ENCODE measurements at places on chromosomes 7 and 10.

GRCh38 chr7:91655656-91656055 lies 224.8 kb downstream of the MTERF1 start:
- DNase-seq, result no peak

DNA sequence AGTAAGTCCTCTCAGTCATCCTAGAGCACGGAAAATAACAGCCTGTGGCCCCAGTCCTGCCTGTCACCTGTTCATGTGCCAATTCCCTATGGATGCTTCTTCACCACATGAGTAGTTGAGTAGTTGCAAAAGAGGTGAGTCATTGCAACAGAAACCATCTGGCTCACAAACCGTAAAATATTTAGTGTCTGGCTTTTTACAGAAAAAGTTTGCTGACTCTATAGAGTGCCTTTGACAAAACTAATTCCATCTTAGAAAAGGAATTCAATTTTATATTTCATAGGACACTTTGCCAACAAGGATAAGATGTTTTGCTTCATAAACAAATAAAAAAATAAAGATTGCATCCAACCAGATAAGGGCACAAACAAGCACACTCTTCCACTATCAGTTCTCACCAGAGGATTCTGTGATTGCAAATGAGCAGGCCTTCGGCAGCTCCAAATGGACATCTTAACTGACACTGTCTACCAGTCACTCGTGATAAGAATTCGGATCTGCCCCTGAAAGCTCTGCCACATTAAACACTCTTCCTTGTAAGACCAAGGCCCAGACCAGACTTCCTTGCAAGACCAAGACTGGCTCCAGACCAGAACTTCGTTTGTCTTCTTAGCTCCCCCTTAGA lies 242.7 kb upstream of the SEMA3C start:
- no peak for DNase-seq

DNA sequence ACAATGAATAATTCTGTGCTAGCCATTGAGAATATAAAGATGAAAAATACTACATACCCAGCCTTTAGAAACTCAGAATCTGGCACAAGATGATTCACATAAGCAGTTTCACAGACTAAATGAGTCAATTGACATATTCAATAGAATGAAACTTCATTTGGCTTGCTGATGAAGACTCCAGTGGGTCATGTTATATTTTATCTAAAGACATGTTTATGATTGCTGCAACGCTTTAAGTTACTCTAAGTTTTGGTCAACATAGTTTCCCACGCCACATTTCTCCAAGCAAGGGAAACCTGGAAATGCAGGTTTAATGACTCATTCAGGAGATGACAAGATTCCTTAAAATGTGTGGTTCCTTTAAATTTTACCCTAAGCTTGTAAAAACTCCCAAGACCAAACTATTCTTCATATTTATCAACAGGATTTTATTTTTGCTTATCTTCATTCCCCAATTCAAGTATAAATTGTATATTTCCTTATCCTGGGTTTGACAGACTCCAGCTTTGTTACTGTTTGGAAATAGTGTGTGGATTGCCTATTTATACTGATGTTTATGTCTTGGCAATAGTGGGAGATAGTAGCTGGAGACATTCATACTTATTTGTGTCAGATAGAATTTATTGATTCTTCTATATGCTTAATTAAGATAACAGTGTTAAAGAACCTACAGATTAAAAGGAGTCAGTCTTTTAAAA lies 6.6 kb downstream of the SEMA3A start:
- DNase-seq, result no peak

- DNase-seq, result no peak
These were observed 10.8 kb downstream of the GIMAP6 start for GRCh38 chr7:150621376-150621775.

DNA sequence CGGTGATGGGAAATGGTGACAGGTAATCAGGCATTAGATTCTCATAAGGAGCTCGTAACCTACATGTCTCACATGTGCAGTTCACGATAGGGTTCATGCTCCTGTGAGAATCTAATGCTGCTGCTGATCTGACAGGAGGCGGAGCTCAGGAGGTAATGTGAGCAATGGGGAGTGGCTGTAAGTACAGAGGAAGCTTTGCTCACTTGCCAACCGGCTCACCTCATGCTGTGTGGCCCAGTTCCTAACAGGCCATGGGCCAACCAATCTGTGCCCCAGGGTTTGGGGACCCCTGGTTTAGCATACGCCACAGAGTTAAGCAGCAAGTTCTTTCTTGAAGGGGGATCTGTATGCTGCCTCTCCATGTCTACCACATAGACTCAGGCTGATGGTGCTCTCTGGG lies 133.1 kb downstream of the IQUB start:
- no peak for DNase-seq

- no peak for DNase-seq
These were observed 71.9 kb downstream of the MRPL32 start for GRCh38 chr7:43004082-43004481.

- no peak for DNase-seq
These were observed 580.0 kb downstream of the XPNPEP1 start for GRCh38 chr10:109343293-109343692.

DNA sequence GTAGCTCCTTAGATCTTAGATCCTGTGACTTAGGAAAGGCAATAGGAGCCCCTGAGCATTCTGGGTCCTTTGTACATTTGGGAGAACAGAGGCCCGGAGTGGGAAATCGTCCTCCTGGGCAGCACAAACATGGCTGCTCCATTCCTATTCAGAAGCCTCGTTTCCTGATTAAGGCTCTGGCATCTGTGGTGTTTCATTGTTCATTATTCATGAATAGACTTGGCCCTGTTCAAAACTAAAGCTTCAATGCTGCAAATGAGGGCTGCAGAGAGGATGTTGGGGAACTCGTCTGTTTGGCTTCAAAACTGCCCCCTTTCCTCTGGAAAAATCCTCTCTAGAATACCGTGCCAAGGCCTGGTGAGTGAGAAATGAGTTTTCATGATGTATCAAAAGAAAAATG lies 3.4 kb upstream of the HTRA1 start:
- no peak for DNase-seq

DNA sequence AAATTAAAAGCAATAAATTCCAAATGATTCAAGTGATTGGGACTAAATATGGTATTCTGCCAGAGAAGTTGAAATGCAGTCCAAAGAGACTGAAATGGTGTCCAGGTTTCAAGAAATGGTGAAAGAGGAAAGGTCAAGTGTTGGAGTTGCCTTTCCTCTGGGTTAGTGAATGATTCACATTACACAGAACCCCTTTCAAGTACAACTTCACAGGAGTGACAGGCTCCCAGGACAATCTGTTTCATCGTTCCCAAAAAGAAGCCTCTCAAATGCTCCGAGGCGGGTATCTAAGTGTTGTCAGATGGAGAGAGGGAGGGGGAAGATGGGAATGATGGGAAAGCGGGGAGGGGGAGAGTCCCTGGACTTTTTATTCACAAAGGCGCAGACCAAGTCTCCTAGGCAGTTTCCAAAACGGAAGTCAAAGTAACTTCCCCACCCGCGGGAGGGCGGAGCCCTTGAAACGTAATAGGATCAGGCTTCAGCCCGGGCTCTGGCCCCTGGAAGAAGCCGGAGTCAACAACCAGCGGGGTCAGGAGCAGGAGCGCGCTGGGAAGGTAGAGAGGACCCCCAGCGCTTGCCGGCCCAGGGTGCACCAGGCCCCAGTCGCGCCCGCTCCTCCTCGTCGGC lies 754 bp downstream of the SLC25A13 start:
- peak; percentile 13 for DNase-seq

- no peak for DNase-seq
These were observed 49.3 kb upstream of the PARD3 start for GRCh38 chr10:34864149-34865067.

- DNase-seq, result no peak
These were observed 69.8 kb downstream of the MET start for GRCh38 chr7:116741625-116742316.

GRCh38 chr7:8115547-8116402 lies 146.2 kb downstream of the ICA1 start:
- no peak for DNase-seq

GRCh38 chr7:137903382-137904169 lies 56.8 kb upstream of the DGKI start:
- peak; percentile 75 for DNase-seq

GRCh38 chr10:128221807-128222206 lies 95.6 kb upstream of the MKI67 start:
- DNase-seq, result no peak

DNA sequence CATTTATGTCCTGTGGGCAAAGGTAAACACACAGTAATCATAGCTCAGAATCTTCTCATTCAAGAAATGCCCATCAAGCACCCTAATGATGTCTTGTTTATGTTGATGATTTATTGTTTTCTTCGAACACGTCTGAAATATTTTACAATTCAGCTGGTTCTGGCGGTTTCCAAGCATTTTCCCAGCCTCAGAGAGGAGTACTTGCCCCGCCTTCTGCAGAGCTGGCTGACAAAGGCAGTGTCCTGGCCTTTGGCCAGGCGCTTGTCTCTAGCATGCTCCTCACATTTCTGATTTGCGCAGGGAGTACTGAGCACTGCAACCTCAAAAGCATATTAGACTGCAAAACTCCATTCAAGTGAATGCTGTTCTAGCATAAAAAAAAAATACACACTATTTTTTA lies 314.2 kb upstream of the GNAI1 start:
- no peak for DNase-seq

DNA sequence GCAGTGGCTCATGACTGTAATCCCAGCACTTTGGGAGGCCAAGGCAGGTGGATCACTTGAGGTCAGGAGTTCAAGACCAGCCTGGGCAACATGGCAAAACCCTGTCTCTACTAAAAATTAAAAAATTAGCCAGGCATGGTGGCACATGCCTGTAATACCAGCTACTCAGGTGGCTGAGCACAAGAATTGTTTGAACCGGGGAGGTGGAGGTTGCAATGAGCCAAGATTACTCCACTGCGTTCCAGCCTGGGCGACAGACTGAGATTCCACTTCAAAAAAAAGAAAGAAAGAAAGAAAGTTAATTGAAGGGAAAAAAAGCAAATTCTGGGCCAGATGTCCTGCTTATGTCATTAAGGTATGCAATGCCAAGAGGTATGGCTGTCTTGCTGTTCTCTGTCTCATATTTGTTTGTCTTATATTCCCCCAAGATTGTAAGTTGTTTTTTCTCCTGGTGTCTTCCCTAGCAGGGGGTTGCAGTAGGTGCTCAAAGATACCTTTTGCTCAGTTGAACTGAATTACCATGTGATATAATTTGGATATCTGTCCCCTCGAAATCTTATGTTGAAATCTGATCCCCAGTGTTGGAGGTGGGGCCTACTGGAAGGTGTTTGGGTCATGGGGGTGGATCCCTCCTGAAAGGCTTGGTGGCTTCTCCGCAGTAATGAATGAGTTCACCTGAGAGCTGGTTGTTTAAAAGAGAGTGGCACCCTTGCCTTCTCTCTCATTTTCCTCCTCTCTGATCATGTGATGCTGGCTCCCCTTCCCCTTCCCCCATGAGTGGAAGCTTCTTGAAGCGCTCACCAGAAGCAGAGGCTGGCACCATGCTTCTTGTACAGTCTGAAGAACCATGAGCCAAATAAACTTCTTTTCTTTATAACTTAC lies 60.9 kb downstream of the MYOF start:
- no peak for DNase-seq

DNA sequence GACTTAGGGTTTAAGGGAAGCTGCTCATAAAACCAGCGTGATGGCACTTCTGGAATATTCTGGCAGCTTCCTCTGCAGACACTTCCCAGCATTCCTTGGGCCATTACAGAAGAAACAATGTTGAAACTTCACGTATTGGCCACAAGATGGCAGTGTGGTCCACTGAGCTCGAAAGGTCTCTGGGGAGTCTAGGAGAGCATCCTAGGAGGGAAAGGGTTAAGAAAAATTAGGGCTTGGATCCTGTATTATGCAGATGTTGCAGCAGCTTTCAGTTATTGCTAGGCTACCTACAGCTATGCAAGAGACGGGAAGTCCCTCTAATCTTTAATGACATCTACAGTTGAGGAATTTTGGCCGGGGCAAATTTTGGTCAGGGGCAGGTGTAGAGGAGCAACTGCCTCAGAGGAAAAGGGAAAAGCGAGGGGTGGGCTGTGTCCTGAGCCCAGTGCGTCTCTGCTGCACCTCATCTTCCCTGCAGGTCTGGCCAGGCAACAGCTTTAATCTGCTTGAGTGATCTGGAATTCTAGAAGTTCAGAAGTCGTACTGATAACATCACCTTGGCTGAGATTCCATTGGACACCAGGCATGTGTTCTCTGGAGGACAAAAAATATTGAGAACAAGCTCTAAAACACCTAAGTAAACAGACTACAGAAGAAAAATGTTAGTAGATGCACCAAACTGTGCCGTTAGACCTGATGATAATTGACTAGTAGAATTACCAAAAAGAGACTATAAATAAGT lies 220.8 kb upstream of the PRSS58 start:
- DNase-seq, result no peak

DNA sequence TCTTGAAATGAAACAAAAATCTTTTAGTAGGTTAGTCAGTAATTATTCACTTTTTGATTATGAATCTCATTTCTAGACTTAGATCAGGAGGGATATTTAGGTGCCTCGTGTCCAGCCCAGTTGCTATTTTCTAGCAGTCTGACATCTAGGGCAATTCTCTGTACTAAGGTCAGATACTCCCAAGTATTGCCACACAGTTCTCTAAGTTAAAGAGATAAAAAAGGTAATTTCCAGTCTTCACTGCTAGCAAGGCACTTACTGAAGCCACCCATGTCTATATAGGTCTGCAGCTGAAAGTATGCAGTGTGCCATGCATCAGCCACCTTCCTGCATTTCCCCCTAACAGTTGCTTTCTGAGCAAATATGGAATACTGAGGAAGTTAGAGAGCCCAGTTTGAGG lies 83.4 kb downstream of the PON1 start:
- no peak for DNase-seq

DNA sequence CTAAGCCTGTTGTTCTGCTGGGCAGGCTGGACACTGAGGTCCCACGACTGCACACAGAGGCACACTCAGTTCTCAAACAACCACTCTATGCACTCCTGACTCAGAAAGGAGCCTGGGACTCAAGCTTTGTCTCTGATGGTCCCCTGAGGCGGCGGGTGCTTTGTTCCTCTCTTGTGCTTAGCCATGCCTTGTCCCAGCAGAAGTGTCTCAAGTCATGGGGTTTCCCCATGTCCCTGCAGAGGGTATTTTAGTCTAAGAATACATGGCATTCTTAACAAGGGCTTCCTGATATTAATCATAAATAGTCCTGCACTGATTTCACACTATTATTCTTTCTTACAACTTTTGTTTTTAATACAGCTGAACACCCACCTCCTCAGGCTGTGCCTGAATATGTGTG lies 72.5 kb downstream of the CXCL12 start:
- DNase-seq, result no peak

- no peak for DNase-seq
These were observed 262.7 kb downstream of the BMPER start for GRCh38 chr7:34168013-34168412.

- no peak for DNase-seq
These were observed 50.4 kb downstream of the VTI1A start for GRCh38 chr10:112497347-112497950.
